Esophagus squamous epithelium (tissue), 5 donors: ENCODE measurements at places on chromosomes 4 and X. TPM values are rescaled to one million over a fixed set of nuclear protein-coding genes. Genes with fewer than 3 reads are reported as not detected.
A peak's percentile ranks its signal among the peaks of the same experiment; 100 is the strongest.

GRCh38 chr4:140834839-140835495, 78.8 kb upstream of the TBC1D9 start:
- peak overlapping the region; percentile 66 for H3K27ac ChIP-seq
- DNase-seq = no peak
- no peaks in the 10 kb centered on the region for H3K27me3 ChIP-seq
- H3K4me3 ChIP-seq = no peak overlapping the region
- no peaks in the 10 kb centered on the region for H3K4me1 ChIP-seq

DNA sequence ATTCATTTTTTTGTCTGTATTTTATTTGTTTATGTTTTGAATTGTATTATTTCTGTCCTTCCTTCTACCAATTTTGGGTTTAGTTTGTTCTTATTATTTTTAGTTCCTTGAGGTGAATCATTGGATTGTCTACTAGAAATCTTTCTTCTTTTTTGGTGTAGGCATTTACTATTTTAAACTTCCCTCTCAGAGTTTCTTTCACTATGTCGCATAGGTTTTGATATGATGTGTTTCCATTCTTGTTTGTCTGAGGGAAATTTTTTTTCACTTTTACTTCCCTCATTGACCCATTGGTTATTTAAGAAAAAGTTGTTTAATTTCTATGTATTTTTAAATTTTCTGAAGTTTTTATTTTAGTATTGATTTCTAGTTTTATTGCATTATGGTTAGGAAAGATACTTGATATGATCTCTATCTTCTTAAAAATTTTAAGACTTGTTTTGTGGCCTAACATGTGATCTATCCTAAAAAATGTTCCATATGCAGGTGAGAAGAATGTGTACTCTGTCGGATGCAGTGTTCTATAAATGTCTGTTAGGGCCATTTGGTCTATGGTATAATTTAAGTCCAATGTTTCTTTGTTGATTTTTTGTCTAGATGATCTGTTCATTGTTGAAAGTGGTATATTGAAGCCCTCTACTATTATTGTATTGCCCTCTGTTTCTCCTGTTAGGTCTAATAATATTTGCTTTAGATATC, 68.8 kb downstream of the IL15 start:
- H3K27me3 ChIP-seq = no peaks in the 10 kb centered on the region
- H3K36me3 ChIP-seq = no peaks in the 10 kb centered on the region
- no peak overlapping the region for H3K27ac ChIP-seq
- no peaks in the 10 kb centered on the region for H3K4me1 ChIP-seq
- H3K4me3 ChIP-seq = no peak overlapping the region
- no peak for DNase-seq

DNA sequence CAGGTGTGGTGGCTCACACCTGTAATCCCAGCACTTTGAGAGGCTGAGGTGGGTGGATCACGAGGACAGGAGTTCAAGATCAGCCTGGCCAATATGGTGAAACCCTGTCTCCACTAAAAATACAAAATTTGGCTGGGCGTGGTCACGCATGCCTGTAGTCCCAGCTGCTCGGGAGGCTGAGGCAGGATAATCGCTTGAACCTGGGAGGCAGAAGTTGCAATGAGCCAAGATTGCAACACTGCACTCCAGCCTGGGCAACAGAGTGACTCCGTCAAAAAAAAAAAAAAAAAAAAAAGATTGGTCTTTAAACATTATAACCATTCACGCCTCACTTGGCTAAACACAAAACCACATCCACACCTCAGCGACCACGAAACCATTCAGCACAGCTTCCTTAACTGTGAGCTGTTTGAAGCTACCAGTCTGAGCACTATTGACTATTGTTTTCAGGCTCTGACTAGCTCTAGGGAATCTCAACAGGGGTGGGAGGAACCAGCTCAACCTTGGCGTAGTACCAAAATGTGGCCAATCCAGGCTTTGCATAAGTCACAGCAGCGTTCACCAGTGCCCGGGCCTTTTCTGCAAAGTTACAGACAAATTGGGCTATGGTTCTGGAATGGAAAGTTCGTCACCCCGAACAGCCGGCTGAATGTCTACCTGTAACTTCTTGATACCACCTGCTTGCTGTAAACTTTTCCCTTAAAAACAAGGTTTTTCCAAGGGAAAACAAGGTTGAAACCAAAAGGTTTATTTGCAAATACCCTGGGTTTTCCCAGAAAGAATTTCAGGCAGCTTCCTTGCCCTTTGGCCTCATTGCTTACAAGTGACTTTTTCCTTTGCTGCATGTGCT, 73.6 kb upstream of the DHX15 start:
- H3K36me3 ChIP-seq = no peaks in the 10 kb centered on the region
- H3K4me1 ChIP-seq = peaks cover 17% of the 10 kb centered on the region
- DNase-seq = peak; percentile 4
- H3K27ac ChIP-seq = peak overlapping the region; percentile 57

SLC9B1 gene
- not detected for total RNA-seq

AFM gene
- total RNA-seq = not detected

DNA sequence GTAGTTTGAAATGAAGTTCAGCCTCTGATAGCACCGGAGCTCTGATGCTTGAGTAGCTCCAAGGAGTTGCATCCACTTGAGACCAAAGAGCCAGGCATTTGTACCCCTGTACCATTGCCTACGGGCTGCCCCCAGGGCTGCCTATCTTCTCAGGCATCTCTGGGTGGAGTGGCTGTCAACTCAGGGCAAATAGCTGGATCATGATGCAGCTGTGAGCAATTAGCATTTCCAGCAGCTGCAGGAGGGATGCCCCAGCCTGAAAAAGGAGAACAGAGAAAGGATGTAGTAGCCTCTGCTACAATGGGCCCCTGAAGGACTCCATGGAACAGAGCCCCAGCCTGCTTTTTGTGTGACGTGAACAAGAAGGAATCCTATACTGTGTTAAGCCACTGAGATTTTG, 492.6 kb downstream of the BCOR start:
- no peak overlapping the region for H3K4me3 ChIP-seq
- no peak overlapping the region for H3K27ac ChIP-seq
- DNase-seq = no peak
- no peaks in the 10 kb centered on the region for H3K4me1 ChIP-seq
- no peaks in the 10 kb centered on the region for H3K27me3 ChIP-seq

RNF175 gene
- total RNA-seq = not detected

- no peaks in the 10 kb centered on the region for H3K36me3 ChIP-seq
- no peaks in the 10 kb centered on the region for H3K4me1 ChIP-seq
- H3K27me3 ChIP-seq = no peaks in the 10 kb centered on the region
- no peak overlapping the region for H3K27ac ChIP-seq
- no peak for DNase-seq
- H3K4me3 ChIP-seq = no peak overlapping the region
Observed at GRCh38 chr4:59091146-59092142, 1981.3 kb upstream of the IGFBP7 start.

- peak overlapping the region; percentile 85 for H3K27ac ChIP-seq
- peaks cover 36% of the 10 kb centered on the region for H3K4me1 ChIP-seq
- H3K4me3 ChIP-seq = peak overlapping the region; percentile 53
- DNase-seq = no peak
- no peaks in the 10 kb centered on the region for H3K27me3 ChIP-seq
- H3K36me3 ChIP-seq = no peaks in the 10 kb centered on the region
Observed at GRCh38 chr4:78058591-78059523, 1.7 kb downstream of the FRAS1 start.

DNA sequence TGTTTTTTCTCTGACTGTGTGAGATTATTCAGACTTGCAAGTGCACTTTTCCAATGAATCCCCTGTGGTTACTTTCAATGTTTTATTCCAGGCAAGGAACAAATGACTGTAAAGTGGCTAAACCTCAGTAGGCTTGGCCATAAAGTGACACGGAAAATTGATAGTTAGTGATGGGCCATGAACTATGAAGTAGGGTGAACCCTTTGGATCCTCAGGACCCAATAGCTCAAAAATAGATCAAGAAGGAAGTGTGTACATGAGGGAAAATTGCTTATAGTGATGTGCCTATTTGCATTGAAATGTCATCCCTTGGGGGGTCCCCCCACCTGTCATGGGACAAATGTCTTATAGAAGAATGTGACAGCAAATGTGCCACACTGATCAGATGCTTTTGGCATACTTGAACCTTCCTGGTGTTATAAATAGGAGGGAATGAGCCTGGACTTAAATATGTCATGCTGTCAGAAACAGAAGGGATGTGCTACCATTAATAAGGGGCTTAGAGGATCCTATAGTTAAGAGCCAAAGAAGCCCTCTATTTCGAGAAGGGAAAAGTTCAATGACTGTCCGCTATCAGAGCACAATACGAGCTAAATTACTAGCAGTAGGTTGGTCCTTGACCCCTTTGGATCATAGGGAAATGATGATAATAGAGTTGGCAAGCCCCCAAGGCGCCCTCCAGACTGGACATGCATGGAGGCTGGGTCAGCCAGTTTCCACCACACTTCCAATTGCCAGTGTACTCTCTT, 30.3 kb downstream of the SLC16A2 start:
- H3K27ac ChIP-seq = no peak overlapping the region
- H3K4me3 ChIP-seq = no peak overlapping the region

GRCh38 chr4:167939863-167940616, 152.3 kb upstream of the ANXA10 start:
- no peaks in the 10 kb centered on the region for H3K36me3 ChIP-seq
- H3K4me1 ChIP-seq = no peaks in the 10 kb centered on the region
- H3K27ac ChIP-seq = no peak overlapping the region
- H3K27me3 ChIP-seq = no peaks in the 10 kb centered on the region
- no peak overlapping the region for H3K4me3 ChIP-seq
- no peak for DNase-seq

DNA sequence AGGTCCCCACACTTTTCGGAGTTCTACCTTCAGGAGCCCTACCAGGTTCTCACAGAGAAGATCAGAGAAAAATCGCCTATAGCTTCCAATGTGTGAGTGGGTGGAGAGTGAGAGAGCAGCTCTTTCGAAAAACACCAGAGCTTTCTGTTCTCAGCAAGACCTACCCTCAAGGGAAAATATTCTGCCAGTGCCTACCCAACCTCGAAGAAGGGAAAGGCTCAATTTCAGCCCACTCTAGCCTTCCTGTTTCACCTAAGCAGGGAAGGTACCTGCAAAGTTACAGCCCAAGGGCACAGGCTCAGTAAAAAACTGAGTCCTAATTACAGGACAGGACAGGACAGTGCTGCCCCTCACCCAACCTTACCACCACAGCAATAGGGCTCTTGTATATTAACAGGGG, 104.0 kb upstream of the WDR17 start:
- H3K36me3 ChIP-seq = no peaks in the 10 kb centered on the region
- no peak for DNase-seq
- H3K4me3 ChIP-seq = no peak overlapping the region
- H3K4me1 ChIP-seq = no peaks in the 10 kb centered on the region
- no peaks in the 10 kb centered on the region for H3K27me3 ChIP-seq

- H3K4me3 ChIP-seq = no peak overlapping the region
- no peaks in the 10 kb centered on the region for H3K4me1 ChIP-seq
- H3K36me3 ChIP-seq = no peaks in the 10 kb centered on the region
Observed at GRCh38 chrX:1803741-1804140, 188.9 kb downstream of the ASMT start.

CXCL11 gene
- total RNA-seq = 0.26 TPM

DNA sequence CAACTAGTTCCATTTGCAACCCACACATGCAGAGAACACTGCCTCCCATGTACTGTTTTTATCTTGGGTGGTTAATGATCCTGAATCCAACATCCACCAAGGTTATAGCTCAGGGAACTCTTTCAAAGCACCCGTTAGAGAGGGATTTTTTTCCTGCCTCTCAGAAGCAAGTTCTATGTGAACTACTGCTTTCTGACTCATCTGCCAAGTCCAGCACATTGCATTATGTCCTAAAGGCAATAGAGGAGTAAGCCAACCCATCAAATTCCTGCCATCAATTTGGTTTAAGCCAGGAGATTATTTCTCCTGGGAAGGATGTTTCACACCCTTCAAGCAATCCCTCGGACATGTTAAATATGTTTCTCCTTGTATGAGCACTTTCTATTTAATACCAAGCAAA, 334.5 kb downstream of the GASK1B start:
- H3K27me3 ChIP-seq = no peaks in the 10 kb centered on the region
- no peak for DNase-seq
- H3K27ac ChIP-seq = no peak overlapping the region
- H3K36me3 ChIP-seq = no peaks in the 10 kb centered on the region
- H3K4me1 ChIP-seq = no peaks in the 10 kb centered on the region

DNA sequence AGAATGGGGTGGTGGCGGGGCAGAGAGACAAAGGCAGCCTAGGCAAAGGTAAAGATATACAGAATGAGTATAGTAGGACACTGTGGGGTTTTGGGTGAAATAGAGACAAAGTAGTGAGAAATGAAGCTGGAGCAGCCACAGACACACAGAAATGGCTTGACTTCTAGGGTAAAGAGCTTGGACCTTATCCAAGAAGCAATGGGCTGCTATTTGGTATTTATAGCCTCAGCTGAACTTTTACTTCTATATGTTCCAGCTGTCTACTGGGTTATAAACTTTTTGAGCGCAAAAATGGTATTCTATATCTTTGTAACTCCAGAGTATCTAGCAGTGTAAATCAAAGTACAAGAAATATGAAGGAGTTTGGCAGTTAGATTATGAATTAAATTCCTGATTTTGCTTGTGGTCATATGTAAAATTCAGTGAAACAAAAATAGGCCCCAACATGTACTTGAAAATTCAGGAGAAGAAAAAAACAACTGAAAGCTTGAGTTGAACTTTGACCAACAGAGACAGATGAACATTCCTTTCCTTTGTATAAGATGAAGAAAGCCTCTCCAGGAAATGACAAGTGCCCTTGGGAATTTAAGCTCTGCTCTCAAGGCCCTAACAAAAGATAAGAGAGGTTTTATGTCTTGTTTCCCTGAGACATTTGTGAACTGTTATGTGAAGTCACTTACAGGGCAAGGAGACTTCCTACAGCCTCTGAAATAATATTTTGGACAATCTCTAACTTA, 354.1 kb downstream of the CHIC1 start:
- H3K27ac ChIP-seq = no peak overlapping the region
- H3K4me3 ChIP-seq = no peak overlapping the region
- no peak for DNase-seq
- H3K4me1 ChIP-seq = peaks cover 5% of the 10 kb centered on the region
- H3K36me3 ChIP-seq = no peaks in the 10 kb centered on the region
- no peaks in the 10 kb centered on the region for H3K27me3 ChIP-seq

PABPC1L2A gene
- total RNA-seq = not detected

ADAMTS3 gene
- 0.15 TPM for total RNA-seq

DNA sequence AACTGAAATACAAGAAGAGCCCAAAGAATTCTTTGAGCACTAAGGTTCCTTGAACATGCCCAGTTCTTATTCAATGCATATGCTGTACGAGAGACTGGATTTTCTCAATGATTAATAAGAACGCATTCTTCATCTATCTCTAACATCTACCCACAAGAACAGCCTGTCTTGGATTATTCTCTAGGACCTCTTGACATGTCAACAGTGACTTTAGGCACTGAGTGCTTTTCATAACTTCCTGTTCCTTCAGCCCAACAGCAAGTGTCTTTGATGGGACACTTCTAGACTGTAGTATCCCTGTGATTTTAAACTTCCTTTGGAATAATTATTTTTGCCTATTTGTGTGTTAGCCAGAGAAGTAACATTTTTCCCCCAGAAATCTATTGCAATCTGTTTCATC, 69.3 kb downstream of the OPHN1 start:
- no peaks in the 10 kb centered on the region for H3K36me3 ChIP-seq
- no peaks in the 10 kb centered on the region for H3K4me1 ChIP-seq
- DNase-seq = no peak
- H3K4me3 ChIP-seq = no peak overlapping the region
- no peak overlapping the region for H3K27ac ChIP-seq
- H3K27me3 ChIP-seq = no peaks in the 10 kb centered on the region

P2RY8 gene
- 0.85 TPM for total RNA-seq

- H3K4me1 ChIP-seq = no peaks in the 10 kb centered on the region
- no peaks in the 10 kb centered on the region for H3K36me3 ChIP-seq
- H3K27me3 ChIP-seq = no peaks in the 10 kb centered on the region
- DNase-seq = no peak
Observed at GRCh38 chr4:154620111-154620510, 7.7 kb upstream of the FGG start.

- H3K27ac ChIP-seq = peak overlapping the region; percentile 62
- no peaks in the 10 kb centered on the region for H3K27me3 ChIP-seq
- peaks cover 6% of the 10 kb centered on the region for H3K4me1 ChIP-seq
- H3K4me3 ChIP-seq = no peak overlapping the region
- no peaks in the 10 kb centered on the region for H3K36me3 ChIP-seq
Observed at GRCh38 chr4:71231129-71232055, 107.4 kb upstream of the SLC4A4 start.
